ENCODE measurements at places on chromosomes 13 and 19.

DNA sequence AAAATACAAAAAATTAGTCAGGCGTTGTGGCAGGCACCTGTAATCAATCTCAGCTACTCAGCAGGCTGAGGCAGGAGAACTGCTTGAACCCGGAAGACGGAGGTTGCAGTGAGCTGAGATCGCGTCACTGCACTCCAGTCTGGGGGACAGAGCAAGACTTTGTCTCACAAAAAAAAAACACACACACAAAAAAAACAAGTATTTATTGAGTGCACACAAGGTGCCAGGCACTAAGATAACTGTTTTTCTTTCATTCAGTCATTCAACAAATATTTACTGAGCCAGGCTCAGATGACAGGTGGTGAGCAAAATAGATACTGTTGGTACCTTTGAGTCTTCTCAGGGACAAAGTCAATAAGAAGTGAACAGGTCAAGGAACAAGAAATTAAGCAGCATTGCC is 6.3 kb downstream of the CIB3 start:
- DNase-seq, result peak; percentile 14

DNA sequence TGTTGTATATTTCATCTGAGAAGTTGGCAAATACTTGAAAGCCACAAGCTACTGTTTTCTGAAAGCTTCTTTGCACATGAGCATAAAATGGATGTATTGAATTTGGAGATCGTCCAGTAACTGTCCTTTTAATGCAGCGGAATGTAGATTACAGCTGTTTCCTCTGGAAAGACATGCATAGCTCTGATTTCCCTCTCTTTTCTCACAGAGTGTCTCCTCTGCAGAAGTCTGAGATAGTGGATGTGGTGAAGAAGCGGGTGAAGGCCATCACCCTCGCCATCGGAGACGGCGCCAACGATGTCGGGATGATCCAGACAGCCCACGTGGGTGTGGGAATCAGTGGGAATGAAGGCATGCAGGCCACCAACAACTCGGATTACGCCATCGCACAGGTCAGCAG is 283.0 kb downstream of the SHISA2 start:
- no peak for DNase-seq

DNA sequence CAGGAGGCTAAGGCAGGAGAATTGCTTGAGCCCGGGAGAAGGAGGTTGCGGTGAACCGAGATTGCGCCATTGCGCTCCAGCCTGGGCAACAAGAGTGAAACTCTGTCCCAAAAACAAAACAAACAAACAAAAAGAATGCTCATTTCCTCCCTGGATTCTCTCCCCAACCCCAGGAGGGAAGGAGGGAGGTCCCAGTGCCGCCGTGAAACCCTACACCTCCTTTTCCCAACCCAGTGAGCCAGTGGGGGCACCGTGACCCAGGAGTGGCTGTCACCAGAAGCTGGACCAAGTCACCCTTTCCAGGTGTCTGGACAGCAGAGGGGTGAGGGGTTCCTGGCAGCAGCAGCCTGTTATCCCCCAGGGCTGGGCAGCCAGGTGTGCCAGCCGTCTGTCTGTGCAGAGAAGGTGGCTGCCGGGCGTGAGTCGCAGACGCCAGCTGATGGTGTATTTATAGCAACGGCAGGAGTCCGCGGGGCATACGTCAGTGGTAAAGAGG is 23.5 kb downstream of the NFIC start:
- DNase-seq, result peak; percentile 60

- no peak for DNase-seq
Observed at GRCh38 chr13:66154976-66155375, 1075.2 kb downstream of the PCDH9 start.

DNA sequence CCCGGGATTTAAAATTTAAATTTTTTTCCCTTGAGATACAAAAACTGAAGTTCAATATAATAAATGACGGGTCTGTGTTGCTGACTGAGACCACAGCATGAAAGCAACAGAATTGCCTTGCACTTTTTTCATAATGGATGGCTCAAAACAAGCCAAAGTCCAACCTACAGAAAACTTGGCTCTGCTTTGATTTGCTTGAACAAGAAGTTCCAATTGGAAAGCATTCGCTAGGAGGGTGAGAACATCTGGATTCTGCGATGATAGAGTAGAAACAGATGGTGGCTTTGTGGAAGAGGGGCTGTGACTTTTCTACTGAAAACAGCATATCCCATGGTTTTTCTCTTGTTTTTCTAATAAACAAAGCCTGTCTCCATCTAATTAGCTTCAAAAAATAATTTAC is 46.4 kb downstream of the THSD1 start:
- no peak for DNase-seq

DNA sequence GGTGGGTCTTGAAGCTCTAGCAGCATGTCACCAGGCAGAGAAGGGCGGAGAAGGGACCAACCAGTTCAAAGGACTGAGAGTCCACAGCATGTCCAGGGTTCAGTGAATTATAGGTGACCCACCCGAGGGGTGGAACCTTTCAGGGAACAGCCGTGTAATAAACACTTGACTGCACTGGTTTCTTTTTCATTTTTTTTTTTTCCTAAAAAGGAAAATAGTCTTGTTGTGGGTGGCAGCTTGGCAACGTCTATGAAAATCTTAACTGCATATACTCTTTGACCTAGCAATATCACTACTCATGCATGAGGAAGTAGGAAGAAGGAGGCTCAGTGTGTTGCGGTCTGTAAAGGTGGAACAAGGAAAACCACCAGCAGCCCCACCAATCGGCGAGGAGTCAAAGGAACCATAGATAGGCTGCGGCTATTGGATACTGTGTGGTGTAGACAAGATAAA is 13.0 kb upstream of the MYH14 start:
- no peak for DNase-seq

DNA sequence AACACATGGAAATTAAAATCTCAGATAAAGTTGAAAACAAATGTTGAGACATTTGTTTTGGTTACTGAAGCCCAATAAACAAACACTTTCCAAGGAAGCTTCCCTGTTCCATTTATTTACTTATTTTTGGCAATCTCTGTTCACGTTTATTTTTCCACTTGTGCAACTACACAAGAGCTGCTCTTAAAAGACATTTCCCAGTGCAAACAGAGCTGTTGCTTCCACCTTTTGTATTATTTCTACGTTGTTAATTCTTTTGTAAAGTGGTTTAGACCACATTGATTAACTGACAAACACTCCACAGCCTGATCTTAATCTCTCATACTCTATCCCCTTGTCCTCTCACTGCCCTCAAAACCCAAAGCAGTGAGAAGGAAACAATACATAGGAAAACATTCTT is 757.6 kb downstream of the LIG4 start:
- DNase-seq, result peak; percentile 62

GRCh38 chr13:110885966-110886869 is 28.7 kb downstream of the ANKRD10 start:
- no peak for DNase-seq

Data from NCI-H2029 (cell line).